Cortex of kidney (tissue), 1 donor: ENCODE measurements at places on chromosomes 7 and 10.

DNA sequence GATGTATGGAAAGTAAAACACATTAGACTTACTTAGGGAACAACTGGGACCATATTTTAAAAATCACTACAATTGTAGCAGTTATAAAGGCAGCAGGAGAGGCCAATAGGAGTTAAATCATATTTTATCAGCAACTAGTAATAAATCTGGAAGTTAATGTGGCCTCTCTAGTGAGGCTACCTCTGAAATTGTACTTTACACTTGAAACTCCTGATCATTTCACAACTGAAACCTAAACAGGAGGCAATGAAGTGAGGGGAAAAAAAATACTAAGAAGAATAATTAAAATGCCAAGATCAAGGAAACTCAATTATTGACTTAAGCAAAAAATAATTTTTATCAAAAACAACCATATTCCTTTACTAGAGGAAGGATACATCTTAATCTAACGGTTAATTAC, 265.6 kb upstream of the HGF start:
- no peak for DNase-seq

- DNase-seq = no peak
Measured at GRCh38 chr7:150989456-150989855, 1.4 kb upstream of the NOS3 start.

- no peak for DNase-seq
Measured at GRCh38 chr7:44257618-44258422, 57.0 kb downstream of the YKT6 start.

DNA sequence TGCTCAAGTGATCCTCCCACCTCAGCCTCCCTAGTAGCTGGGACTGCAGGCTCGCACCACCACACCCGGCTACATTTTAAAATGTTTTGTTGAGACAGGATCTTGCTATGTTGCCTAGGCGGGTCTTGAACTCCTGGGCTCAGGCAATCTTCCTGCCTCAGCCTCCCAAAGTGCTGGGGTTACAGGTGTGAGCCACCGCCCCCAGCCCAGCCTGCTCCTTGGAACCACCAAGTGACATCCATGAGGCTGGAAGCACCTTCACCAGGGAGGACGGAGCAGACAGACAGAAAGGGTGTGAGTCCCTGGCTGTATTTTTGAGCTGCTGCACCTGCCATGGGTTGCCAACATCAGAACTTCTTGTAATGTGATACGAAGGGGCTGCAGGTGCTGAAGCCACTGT, 62.3 kb upstream of the UBE3C start:
- no peak for DNase-seq

DNA sequence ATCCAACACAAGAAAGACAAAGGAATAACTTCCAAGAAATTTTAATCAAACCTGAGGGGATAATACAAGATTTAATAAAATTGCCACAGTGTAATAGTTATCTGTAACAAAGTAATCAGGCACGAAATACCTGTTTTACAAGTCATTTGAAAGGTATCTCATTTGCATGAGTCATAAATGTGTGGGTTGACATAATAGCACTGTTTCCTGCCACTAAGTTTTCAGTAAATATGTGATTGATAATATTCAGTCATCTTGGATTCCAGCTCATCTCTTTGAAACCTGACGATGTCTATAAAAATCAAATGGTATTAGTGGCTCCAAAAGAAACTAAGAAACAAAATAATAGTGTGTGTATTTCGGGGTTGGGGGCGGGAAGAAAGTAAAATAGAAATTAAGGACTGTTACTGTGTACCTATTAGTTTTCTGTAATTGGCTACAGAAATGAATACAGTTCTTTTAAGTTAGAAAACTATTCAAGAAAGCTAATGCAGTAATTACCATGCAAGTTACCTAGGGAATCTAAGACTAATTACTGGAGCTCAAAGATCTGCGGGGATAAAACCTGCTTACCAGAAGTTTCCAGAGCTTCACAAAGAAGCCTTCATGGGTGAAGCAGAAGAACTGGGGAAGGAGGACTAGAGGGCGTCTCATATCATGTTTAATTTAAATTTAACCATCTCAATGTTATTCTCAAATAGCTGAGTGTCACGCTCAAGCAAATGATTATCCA, 100.7 kb downstream of the ST8SIA6 start:
- DNase-seq = no peak

DNA sequence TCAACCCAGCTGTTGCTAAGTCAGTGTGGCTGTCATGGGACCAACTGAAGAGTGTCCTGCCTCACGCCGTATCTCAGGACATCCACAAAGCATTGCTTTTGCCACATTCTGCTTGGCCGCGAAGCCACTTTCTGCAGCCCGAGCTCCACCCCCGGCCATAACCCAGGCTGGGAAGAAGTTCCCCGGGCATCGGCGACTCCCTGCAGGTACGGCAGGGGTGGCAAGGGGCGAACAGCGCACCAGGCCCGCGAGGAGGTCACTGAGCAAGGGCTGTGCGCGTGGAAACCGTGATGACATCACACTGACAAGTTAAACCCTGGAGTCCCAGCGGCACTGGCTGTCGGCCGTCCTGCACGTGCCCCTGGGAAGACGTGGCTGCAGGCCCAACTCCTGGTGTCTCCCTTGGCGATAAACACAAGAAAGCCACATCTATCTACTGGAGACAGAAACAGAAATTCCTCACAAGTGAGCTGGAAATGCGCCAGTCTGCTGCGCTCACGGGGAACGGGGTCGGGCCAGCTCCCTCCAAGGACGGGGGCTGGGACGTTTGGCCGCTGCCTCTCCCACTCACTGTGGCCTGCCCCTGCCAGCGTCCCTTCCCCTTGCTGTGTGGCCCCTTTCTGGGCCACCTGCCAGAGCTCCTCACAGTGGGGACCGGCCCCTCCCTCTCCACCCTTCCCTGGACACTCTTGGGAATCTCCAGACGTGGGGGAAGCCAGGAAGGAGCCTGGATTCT, 326.3 kb downstream of the DNAJB6 start:
- DNase-seq = no peak

DNA sequence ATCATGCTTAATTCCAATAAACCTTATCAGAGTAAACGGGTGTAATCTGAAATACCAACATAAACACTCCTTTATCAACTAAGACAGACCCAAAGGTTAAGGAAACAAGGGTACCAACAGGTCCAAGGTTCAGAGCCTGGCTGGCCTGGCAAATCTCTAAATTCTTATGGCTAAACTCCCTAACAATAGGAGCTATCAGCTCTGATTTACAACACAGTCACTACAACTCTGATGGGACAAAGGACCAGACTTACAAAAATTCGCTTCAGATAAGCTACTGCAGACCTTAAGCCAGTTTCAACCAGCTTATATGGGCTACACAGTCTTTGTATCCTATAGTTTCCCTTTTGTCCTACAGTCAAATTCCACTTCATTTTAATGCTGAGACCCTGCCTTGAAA, 381.9 kb downstream of the ZWINT start:
- no peak for DNase-seq

GRCh38 chr7:70647801-70648498, 484.0 kb upstream of the GALNT17 start:
- no peak for DNase-seq

DNA sequence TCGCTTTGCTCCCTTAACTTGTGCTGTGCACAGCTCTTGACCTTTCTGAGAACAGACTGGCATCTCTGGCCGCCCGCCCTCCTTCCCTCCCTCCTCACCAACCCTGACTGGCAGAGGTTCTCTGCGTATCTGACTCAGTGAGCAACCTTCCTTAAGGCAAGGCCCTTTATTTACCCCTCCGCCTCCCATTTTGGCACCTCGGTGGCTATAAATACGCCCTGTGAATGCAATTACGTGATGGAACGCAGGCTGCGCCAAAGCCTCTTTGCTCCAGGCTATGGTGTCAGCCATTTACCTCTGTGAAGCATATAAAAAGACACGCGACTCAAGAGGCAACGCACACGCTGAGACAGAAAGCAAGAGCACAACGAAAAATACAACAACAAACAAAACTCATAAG, 764.3 kb downstream of the SUGCT start:
- no peak for DNase-seq
